ENCODE measurements at places on chromosomes 5 and 9. TPM values are rescaled to one million over a fixed set of nuclear protein-coding genes. Genes with fewer than 3 reads are reported as not detected.

The PLCXD3 gene
- total RNA-seq: 7.2 TPM

The F2RL2 gene
- total RNA-seq: not detected

The SLC45A2 gene
- not detected for total RNA-seq

The TSLP gene
- total RNA-seq: not detected

The PCDHA9 gene
- not detected for total RNA-seq

The COMMD10 gene
- 25.0 TPM for total RNA-seq

Measured in ascending aorta (tissue), 2 donors.